ENCODE measurements at places on chromosomes 7 and 10. TPM values are rescaled to one million over a fixed set of nuclear protein-coding genes. Genes with fewer than 3 reads are reported as not detected.
A peak's percentile ranks its signal among the peaks of the same experiment; 100 is the strongest.

DNA sequence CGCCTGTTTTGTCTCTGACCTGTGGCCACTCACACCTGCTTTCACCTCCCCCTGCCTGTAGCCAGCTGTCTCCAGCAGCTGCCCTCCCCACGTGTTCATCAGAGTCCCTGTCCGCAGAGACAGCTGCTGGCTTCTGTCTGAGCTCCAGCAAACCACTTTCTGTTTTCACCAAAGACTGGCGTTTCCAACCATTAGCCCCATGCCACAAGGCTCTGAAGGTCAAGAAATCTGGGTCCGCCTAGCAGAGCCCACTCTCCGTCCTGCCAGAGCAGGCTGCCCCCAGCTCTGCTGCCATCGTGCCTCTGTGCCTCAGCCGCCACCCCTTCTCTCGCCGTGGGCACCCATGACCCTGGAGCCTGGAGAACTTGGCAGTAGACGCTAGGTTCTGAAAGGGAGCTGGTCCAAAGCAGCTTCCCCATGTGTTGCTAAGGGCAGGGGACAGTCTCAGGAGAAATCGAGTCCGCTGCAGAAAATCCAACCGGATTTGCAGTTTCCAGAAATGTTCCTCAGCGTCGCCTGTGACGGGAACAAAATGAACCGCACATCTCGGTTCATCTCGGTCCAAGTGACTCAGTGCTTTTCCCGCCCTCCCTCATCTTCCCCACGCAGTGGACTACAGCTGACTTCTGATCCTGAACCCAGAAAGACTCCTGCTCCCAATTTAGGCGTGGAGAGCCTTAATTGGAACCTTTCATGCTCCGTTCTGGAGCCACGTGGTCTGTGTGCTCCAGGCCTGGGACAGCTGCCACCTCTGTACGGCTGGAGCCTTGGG, 28.0 kb downstream of the TMEM120A start:
- no peak for DNase-seq

DNA sequence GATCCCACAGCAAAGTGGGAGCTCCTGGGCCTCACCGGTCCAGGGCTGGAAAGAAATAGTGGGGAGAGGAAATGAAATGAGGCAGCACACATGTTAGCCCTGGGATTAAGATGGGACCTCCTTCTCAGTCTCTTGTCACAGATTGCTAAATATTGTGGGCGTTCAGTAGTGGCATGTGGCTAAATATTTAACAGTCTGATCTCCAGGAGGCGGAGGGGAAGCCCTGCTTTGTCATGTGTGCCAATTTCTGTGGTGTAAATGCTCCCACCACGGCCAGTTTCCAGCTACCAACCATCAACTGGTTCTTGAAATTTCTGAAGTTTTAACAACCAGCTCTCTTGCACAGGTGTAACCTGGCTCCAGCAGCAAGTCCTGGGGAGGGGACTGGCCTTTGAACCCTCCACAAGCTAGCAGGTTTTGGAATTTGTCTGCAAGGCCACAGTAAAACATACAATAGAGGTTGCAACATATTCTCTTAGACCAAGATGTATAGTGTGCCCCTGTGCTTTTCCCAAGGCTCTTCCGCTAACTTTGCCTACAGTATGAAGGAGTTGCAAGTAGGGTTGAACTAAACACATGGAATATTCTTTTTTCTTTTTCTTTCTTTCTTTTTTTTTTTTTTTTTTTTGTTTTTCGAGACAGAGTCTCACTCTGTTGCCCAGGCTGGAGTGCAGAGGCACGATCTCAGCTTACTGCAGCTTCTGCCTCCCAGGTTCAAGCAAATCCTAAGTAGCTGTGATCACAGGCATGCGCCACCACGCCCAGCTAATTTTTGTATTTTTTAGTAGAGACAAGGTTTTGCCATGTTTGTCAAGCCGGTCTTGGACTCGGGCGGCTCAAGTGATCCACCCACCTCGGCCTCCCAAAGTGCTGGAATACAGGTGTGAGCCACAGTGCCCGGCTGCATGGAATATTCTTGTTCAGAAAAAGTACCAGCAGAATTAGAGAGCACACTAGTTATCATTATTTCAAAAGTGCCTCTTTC, 103.1 kb upstream of the PCBD1 start:
- DNase-seq = no peak

The C10orf67 gene
- 0.41 TPM for total RNA-seq

- DNase-seq = no peak
Observed at GRCh38 chr10:82191653-82192052, 316.7 kb downstream of the NRG3 start.

DNA sequence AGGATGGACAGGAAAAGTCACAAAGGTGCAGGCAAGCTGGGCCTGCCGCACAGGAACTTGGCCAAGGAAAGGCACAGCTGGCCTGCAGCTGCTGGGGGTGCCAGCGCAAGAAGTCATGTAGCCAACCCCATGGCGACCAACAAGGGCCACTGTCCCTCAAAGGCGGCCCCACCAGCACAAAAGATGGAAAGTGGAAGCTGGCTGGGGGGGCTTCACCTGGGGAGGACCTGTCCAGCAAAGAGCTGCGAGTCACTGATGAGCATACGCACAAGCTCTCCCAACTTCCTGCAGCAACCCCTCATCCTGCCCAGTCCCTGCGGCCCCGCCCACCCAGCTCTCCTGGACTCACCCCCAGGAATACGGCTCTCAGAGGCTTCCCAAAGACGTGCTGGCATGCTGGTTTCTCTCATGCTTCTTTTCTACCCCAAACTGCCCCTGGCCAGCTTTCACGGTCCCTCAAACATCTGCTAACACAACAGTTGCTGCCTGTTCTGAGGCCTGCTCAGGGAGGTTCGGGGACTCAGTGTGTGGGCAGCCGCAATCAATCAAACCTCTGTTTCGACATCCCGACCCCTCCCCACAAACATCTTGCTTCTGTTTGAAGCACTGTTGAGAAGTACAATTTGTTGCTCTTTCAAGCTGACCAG, 67.6 kb downstream of the FAM53B start:
- DNase-seq = no peak

The TYSND1 gene
- 5.3 TPM for total RNA-seq

The HOXA6 gene
- not detected for total RNA-seq

- no peak for DNase-seq
Observed at GRCh38 chr10:8418631-8419030, 364.1 kb downstream of the GATA3 start.

DNA sequence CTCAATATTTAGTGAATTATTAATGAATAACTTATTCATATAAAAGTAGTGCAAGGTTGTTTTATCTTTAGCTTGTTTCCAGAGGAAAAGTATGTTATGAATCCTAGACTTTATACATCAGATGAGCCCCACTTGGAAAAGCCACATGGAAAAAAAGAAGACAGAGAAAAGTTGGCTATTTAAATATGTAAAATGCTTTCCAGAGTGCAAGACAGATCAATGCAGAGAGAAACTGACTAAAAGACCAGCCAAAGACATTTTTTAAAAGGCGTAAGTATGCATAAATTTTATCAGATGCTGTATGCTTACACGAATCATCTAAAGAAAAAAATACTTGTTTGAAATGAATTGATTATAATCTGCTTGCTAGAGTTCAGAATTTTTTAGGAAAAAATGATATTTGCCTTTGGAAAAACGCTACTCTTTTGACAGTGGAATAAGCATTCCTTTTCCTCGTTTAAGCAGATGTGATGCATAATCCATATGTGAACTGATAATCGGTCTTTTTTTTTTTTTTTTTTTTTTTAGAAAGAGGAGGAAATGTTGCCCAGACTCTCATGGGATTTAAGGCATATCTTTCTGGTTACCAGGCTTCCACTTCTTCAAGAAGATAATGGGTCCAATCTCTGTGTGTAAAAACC, 70.7 kb downstream of the RELN start:
- no peak for DNase-seq

GRCh38 chr7:84232646-84233045, 38.1 kb upstream of the SEMA3A start:
- DNase-seq = no peak

DNA sequence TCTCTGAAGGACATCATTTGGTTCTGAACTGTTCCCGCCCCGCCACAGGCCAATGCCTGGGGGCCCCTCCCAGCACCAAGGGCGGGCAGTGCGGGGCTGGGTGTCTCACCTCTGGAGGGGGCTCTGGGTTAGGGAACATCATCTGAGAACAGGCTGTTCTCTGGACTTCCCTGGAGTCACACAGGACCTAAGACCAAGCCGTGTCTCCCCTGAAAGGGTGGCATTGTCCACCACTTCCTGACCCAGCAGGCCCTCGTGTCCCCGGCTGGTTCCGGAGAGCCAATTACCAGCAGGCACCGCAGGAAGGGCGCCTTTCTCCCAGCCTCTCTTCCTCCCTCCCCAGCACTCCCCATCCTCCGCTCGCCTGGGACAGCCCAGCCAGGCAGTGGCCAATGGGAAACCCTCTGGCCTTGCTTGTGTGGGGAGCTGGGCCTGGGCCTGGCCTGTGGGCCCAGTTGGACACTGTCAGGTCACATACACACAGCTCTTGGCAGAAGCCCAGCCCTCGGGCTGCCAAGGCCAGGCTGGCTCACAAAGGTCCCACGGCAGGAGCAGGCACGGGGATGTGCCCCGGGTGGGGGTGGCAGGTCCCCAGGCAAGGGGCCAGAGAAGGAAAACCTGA, 119.5 kb downstream of the SPDYE5 start:
- DNase-seq = peak; percentile 68

GRCh38 chr7:41955893-41956675, 253.2 kb upstream of the INHBA start:
- DNase-seq = peak; percentile 80

- no peak for DNase-seq
Observed at GRCh38 chr10:130807096-130807495, 504.4 kb downstream of the TCERG1L start.

DNA sequence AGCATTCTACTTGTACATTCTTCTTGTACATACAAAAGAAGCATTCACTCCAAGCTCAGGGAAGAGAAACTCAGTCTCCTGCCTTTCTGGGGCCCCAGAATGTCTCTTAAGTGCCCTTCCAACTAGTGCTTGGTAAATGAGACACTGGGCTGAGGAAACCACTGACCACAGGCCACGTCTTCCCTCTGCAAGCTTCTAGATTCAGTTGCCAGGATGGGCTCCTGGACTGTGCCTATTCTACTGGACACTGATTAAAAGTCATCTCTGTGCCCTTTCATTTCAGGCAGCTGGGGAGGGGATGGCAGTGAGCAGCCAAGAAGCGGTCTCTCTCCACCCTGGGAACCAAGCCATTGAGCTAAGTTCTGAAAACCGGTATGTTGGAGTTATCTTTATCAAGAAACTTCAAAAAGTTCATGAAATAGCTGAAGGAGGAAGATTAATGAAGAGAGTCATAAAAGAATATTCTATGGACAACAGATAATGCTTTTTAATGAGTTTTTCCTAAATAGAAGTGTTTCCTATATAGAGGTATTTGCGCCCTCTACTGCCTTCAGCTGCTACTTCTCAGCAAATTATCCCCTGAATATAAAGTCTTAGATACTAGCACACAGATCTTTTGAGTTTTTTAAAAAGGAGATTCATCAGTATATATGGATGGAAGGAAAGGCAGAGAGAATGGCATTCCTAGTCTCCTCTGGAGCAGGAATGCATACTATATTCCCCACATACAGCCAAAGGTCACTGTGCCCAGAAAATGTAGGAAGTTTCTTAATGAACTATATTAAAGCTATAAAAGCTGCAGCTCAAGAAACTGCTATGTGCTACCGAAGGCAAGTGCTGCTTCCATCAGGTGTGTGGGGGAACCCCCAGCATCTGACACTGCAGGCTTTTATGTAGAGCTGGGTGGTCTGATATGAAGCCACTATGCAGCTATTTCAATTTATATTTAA, 8.4 kb upstream of the IFIT1B start:
- no peak for DNase-seq

DNA sequence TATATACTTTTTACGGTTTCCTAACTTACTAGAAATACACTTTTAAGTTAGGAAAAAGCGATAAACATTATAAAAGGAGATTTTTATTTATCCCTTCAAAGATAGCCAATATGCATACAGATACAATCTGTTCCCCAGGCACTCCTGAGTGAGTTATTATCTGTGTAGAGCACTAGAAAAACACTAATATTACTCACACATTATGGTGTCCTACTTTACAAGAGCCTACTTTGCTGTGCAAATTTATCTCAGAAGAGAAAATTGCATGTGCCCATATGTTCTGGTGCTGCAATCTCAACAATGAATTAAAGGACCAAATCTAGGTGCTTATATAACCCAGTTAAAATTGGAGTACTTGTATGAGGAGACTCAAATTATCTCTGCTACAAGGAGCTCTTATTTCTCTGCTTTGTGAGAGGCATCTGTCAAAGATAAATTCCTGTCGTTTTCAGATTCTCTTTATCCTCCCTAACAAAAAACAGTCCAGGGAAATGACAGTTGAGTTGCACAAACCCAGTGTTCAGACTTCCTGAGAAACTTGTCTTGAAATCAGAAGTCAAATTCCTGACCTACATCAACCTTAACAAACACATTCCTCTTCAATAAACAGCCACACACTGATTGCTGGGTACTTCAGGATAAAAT, 28.9 kb downstream of the CPA1 start:
- no peak for DNase-seq

DNA sequence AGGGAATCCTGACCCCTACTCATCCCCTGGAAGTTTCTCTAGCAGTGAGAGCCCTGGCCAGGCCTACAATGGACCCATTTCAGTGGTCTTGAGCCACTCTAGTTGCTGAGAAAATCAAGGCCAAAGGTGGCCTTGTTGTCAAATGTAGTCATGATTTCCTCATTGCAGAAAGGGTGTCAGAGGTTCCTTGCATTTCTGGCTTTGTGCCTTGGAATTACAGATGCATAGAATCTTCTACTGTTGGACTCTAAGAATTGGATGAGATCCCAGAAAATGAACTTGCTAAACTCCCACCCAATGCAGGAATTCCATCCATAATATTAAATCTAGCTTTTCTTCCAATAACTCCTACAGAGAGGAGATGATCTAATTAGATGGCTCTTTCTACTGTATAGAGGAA, 12.2 kb downstream of the CPA2 start:
- DNase-seq = no peak

DNA sequence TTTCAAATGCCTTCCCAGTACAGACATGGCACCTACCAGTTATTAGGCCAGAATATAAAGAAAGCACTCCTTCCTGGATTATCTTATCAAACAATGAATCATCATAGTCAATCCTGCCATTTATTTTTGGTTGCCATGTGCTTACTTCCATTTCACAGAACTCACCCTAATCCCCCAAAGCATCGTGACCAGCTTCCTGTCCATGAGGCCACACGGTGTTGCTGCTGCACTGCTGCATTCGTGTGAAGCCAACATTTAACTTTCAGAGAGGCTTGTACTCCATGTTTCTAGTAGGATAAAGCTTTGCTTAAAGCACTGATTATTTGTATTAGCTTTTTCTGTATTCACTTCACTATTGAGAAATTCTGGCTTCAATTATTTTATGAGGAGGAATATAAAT, 14.4 kb downstream of the COL28A1 start:
- no peak for DNase-seq

The CALML3 gene
- under 0.01 TPM for total RNA-seq

DNA sequence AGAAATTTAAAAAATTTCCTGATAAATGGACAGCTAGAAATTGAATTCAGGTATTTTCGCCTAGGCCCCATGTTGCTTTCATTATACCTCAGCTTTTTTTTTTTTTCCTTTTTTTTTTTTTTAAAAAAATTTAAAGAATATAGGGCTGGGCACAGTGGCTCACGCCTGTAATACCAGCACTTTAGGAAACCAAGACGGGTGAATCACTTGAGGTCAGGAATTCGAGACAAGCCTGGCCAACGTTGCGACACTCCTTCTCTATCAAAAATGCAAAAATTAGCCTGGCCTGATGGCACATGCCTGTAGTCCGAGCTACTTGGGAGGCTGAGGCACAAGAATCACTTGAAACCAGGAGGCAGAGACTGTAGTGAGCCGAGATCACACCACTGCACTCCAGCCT, 334.0 kb downstream of the SORCS1 start:
- DNase-seq = no peak

The BPGM gene
- total RNA-seq = 46.9 TPM
